Esophagus squamous epithelium (tissue), 5 donors: ENCODE measurements at places on chromosomes 4 and X. TPM values are rescaled to one million over a fixed set of nuclear protein-coding genes. Genes with fewer than 3 reads are reported as not detected.

BRS3 gene
- not detected for total RNA-seq

UNC5C gene
- 0.41 TPM for total RNA-seq

AFAP1 gene
- total RNA-seq, result 4.4 TPM

ZNF81 gene
- 2.5 TPM for total RNA-seq

TLR6 gene
- 2.1 TPM for total RNA-seq

RHOH gene
- total RNA-seq, result 5.0 TPM

IL3RA gene
- total RNA-seq, result 12.3 TPM

TMEM255A gene
- total RNA-seq, result 3.3 TPM

EMCN gene
- total RNA-seq, result 9.8 TPM

RADX gene
- total RNA-seq, result 2.1 TPM
